ENCODE measurements at places on chromosomes 4 and X.

GRCh38 chrX:41336447-41336846, 2.5 kb downstream of the DDX3X start:
- no peak for DNase-seq

DNA sequence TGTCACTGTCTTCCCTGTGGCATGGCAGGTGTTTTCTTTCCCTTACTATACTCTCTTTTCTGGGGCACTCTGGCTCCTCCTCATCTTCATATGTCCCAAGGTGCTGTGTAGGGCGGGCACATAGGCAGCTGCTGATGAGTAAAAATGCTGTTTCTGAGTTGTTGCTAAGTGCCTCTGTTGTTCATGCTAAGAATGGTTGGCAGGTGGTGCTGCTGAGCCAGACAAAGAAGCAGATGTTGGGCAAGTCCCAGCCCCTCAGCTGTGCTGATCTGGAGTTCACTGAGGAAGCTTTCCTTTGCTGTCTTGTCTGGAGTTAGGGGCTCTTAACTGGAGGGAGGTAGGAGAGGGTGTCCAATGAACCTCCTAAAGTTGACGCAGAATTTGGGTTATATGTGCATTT, 40.6 kb downstream of the HADH start:
- peak; percentile 89 for DNase-seq

GRCh38 chr4:108170631-108171338, 2.1 kb upstream of the LEF1 start:
- DNase-seq: no peak

DNA sequence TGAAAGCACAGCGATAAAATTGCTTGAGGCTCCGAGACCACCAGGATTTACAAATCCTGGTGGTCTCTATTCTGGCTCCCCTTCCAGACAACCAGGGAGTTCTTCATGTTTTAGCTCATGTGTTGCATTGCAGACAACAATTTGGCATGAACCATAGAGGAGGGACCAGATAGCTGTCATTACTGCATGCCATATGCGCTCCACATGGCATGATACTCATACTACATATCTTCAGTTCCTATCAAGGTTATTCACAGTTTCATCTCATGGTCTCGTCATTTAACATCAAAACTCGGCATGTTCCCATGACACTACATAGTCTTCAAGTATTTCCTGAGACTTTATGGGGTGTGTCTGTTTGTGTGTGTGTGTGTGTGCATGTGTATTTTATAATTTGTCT, 220.3 kb downstream of the OR13H1 start:
- DNase-seq: no peak

GRCh38 chr4:56995525-56995924, 16.8 kb downstream of the POLR2B start:
- DNase-seq: no peak

- DNase-seq: no peak
Measured at GRCh38 chrX:71439420-71439819, 73.3 kb downstream of the TAF1 start.

DNA sequence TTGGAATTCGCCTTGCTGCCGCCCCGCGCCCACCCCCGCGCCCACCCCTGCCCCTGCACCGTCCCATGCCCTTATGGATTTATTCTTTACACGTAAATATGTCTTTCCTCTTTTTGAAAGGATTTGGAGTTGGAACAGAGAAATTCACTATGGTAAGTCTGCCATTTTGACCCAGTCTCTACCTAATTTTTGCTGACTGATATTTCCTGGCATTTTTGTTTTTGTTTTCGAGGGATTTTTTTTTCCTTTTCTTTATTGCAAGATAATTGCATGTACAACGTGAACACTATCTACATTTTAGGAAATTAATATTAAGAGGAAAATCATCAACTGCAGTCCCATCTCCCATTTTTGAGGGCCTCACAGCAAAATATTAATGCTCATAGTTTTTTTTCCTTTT, 468 bp upstream of the SPIN2B start:
- DNase-seq: peak; percentile 1

- no peak for DNase-seq
Measured at GRCh38 chr4:8349664-8350236, 80.2 kb downstream of the HTRA3 start.

DNA sequence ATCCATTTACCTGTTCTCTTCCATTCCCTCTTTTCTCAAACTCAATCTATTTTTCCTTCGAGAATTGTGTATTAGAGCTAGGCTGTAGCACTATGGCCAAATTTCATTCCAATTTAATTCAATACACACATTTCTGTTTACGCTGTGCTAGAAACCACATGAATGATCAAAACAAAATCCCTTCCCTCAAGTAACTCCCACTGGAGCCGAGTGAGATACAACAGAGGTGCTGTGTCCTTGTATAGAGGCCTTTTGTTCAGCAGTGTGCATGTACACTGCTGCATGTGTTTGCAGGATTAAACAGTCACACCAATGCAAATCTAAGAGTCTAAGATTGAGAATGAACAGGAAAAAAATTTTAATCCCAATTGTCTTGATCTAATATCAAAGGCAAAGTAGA, 734.2 kb downstream of the RAPGEF2 start:
- DNase-seq: no peak

All from CD4-positive, CD25-positive, alpha-beta regulatory T cell (primary cell).